GM13976 (cell line): ENCODE measurements at places on chromosomes 1 and 21.

GRCh38 chr1:35558374-35559316, 1.0 kb downstream of the NCDN start:
- peak; percentile 34 for DNase-seq

DNA sequence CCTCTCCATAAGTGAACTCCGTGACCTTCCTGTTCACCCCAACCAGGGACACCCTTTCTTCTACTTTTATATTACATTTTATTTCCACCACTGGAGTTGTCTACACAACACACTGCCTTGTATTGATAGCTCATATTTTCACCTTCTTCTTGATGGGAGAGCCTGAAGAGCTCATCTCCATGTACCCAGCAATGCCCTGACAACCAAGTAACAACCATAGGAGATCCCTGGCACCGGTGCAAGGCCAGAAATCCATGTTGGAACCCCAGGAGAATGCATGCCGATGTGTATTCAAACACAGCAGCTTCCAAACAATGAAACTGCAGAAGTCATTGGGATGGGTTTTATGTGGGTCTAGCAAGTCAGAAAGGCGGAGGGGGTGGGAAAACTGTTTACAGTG, 15.5 kb downstream of the TENT5C start:
- DNase-seq: no peak

- peak; percentile 47 for DNase-seq
Observed at GRCh38 chr1:13725714-13726175, 25.8 kb downstream of the PRDM2 start.

GRCh38 chr1:18119771-18120377, 12.3 kb downstream of the IGSF21 start:
- no peak for DNase-seq

DNA sequence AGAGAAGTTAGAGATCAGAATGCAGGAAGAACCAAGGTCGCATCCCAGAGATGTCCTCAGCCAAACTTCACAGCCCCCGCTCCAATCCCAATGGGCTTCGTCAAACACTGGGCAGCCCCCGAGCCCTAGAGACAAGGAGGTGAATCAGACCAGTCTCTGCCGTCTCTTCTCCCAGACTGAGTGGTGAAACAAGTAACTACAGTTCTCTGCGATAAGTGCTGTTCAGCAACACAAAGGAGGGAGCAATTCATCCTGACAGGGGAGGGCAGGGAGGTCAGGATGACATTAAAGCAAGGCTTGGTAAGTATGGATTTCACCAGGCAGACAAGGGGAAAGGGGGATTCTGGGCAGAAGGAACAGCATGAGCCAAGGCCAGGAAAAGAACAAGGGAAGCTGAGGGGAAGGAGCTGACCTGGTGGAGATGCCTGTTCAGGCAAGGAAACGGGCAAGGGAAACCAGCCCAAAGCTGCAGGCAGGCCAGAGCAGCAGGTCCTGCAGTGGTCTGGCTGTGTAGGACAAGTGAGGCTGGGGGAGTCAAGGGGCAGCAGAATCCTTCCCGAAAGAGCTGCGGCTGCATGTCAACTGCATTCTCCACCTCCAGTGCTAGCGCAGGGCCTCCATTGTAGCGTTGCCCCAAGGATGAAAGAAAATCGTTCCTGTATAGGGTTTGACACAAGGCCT, 13.6 kb upstream of the ERI3 start:
- no peak for DNase-seq

- DNase-seq: no peak
Observed at GRCh38 chr1:6918186-6918924, 133.1 kb downstream of the CAMTA1 start.

DNA sequence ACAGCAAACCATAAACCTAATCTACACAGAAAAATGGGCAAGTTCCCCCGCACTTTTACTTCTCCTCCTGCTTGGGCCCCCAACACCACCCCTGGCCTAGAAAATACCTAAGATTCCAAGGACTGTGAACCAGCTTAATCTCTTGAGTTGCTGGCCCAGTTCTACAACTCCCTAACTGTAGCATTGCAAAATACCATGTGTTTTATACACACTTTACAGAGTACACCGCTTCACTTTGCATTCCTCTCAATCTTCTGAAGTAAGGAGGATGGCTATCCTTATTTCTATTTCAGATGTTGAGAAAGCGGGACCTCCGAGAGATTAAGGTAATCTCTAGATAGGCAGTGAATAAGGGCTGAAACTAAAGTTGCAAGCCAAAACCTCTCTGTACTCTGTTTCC, 408.3 kb upstream of the NR5A2 start:
- DNase-seq: no peak

DNA sequence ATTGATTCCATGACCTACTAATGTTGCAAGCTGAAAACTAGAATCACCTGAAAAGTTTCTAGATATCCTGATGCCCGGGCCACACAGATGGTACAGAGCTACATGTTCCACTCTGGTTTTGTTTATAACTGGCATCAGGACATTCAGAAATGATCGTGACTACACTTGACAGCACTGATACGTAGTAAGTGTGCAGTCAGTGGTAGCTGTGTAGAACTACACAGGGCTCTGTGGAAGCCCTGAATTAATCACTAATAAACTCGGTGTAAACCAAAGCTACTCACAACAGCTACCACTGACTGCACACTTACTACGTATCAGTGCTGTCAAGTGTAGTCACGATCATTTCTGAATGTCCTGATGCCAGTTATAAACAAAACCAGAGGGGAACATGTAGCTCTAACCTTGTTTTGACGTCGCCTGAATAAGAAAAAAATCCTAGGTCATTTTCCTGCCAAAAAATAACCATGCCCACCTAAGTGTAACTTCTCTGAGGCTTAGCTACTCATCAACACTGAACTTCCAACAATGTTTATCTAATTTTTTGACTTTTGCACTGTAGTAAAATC, 149.7 kb downstream of the TGFBR3 start:
- no peak for DNase-seq

DNA sequence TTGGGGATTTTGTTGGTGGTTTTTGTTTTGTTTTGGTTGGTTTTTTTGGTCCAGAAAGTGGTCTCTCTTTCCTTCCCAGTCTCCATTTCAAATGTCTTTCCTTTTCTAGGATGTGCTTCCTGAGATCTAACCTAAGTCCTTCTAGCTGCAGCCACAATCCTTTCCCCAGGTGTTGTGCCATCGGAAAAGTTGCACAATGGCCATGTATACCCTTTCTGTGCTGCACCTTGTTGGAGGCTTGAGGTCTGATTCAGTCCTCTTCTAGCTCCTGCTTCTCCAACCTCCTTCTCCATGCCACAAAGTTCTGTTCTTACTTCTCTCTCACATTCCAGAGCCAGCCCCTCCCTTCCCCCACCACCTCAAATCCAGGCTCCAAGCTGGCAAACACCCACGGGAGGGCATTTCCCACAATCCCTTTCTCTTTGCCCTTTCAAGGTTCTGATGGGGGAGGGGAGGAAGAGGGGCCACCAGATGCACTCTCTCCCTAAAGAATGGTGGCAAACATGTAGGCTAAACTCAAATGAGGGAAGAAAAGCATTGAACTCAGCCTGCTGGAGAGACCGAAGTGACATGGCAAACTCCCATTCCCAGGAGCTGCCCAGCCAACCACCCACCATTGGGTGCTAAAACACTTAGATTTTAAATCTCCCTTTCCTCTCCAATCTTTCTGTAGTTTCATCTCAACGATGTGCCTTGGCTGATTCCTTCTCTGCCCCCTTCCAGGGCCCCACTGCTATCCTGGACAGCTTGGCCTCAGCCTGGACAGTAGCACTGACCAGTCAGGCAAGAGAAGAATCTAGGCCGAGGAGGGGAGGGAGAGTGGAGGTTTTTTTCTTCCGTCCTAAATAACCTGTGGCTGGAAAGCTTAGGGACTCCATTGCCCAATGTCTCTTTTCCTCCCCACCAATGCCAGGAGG, 2.9 kb downstream of the KCNJ10 start:
- DNase-seq: no peak

GRCh38 chr1:41423511-41424191, 60.8 kb downstream of the EDN2 start:
- DNase-seq: no peak

DNA sequence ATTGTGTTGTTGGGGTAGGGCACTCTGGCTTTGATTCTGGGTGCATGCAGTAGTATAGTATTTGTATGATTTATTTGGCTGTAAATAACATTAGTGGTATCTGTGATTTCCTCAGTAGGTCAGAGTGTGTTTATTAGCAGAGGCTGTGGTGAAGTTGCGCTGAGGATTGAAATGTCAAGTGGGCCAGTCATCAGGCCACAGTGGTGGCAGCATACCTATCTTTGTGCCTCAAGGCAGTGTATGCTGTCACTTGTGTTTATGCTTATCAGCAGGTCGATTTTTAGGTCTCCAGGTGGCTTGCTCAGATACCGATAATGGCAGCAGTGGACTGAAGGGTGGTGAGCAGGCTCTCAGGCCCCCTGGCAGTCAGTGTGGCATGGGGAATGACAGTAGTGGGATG, 11.3 kb downstream of the LY9 start:
- no peak for DNase-seq

GRCh38 chr1:71490432-71490831, 409.6 kb upstream of the ZRANB2 start:
- DNase-seq: no peak

DNA sequence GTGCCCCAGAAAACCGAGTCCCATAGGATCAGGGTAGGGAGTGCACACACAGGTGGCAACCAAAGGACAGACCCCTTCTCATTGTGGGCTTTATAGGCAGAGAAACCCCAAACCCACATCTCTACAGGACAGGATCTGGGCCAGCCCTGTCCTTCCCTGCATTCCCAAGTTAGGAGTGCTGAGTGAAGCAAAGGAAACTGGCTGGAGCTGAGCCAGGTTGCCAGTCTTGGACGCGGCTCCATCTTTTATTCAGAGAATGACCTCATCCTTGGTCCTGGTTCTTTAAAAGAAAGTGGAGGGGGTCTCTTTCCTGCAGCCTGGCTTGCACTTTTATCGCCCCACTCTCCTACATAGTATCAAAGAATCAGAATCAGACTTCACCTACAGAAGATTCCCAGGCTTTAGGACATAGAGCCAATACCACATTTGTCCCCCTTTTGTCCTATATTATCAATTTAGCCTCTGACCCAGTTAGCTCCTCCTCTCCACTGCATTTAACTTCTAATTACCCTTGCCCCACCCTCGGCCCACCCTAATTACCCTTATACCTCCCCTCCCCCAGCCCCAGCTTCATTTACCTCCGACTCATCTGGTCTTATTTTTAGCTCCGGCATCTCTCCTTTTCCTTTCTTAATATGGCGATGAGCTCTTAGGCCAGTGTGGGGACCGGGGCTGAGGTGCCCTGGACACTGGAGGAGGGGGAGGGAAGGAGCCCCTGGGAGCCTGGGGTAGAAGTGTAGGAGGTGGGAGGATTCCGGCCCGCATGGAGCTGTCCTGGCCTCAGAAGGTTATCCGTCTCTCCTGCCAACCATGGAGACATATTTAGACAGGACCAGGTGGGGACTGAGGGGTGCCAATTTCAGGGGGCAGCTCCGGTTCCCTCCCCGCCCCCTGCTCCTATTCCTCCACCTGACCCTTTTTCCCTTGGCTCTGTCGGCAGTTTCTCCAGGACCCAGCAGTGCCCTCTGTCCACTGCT, at the start of gene CASQ1:
TSS of gene CASQ1 (plus strand) at position 927 of the 977 bp plus-strand sequence. CDS start 177 bp downstream, outside the sequence.
- DNase-seq: no peak

DNA sequence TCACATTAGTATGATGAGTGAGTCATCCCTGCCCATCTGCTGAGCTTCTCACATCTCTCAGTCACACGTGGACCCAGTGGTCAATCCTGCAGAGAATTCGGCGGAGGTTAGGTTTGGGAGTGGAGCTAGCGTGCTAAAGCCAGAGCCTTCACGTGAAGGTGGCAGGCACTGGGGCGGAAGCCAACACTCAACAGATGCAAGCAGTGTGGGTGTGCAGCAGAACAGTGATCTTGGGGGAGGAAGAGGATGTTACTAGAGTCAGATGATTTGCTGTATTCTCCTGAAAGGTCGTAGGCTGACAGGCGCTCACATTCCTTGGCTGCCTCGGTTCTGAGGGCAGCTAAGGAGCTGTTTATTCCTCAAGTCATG, 6.7 kb downstream of the C1orf115 start:
- no peak for DNase-seq

GRCh38 chr1:172120381-172120780, 279.1 kb downstream of the DNM3 start:
- no peak for DNase-seq

DNA sequence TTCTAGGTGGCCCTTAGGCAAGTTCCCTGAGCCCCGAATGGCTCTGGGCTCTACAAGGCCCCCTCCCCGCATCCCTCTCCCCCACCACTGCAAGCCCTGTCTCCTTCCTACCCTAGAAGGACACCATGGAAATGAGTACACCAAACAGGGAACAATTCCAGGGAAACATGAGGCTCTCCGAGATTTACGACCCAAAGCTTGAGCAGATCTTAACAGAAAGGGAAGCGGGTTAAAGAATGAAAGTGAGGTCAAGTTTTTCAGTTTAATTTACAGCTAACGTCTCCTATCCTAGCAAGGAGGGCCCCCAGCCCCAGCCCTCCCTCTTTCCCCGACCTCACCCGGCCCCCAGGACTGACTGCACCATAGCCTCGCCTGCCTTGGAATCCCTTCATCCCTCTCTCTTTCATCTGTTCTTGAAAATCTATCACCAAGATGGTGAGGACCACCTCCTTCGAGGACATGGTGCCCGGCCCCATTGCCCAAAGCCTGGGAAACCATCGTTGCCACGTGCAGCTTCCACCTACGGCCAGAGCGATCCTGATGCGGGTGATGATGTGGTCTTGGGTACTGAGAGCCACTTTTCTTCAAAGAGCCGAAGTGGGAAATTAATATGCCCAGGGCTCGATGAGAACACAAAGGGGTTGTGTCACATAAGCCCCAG, 30.5 kb downstream of the SIM2 start:
- no peak for DNase-seq

DNA sequence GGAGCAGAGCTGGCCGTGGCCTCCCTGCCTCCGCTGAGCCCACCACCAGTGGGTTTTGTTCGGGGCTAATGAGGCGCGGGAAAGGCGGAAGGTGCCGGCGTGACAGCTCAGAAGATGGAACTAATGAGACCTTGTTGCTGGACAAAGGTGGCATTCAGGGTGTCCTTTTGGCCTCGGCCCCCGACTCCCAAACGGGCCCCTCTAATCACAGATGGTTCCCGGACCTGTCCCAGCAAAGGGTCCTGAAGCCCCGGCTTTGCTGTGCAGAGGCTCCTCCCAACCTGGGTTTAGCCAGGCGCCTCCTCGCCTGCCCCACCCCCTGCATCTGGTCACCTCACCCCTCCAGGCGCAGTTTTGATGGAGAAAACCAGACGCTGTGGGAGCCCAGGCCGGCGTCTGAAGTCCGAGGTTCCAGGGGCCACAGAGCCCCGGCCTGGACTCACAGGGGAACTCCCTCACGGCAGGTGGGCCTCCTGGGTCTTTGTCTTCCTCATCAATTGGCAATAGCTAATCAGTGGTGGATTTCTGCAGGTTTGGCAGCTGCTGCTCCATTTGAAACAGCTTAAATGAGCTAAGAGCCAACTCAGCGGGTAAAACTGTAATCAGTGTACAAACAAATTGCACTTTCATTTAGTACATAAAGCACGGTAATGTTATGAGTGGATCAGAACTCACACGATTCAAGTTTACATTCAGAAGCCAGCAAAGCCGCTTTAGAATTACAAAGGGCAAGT, 44.3 kb upstream of the ADARB1 start:
- DNase-seq: no peak

- no peak for DNase-seq
Observed at GRCh38 chr1:37068260-37068659, 33.9 kb upstream of the GRIK3 start.
